H1 (cell line): ENCODE measurements at places on chromosomes 5 and 9. TPM values are rescaled to one million over a fixed set of nuclear protein-coding genes. Genes with fewer than 3 reads are reported as not detected.

The CLTB gene
- 34.9 and 47.7 TPM in 2 replicates for polyA plus RNA-seq

The PKD2L2 gene
- polyA plus RNA-seq: not detected in 2 replicates

The SAXO1 gene
- polyA plus RNA-seq: 0.11 TPM in 2 replicates

The ODF2 gene
- 5.6 and 7.6 TPM in 2 replicates for polyA plus RNA-seq

The RASEF gene
- polyA plus RNA-seq: 1.1 and 1.2 TPM in 2 replicates

The ZDHHC21 gene
- polyA plus RNA-seq: 1.3 and 1.9 TPM in 2 replicates

The PCDHB6 gene
- 0.29 and 0.39 TPM in 2 replicates for polyA plus RNA-seq

The TEX48 gene
- not detected in 2 replicates for polyA plus RNA-seq

The PRUNE2 gene
- polyA plus RNA-seq: 3.2 and 5.5 TPM in 2 replicates

The CCIN gene
- 0.20 and 0.21 TPM in 2 replicates for polyA plus RNA-seq

The CAMK2A gene
- 0.16 and 0.20 TPM in 2 replicates for polyA plus RNA-seq

The ORM2 gene
- polyA plus RNA-seq: 0.66 and 1.3 TPM in 2 replicates

The PRLR gene
- 0.41 and 0.53 TPM in 2 replicates for polyA plus RNA-seq

The NDFIP1 gene
- 8.8 and 10.4 TPM in 2 replicates for polyA plus RNA-seq

The SPAAR gene
- 0.27 and 0.33 TPM in 2 replicates for polyA plus RNA-seq

The ELOVL7 gene
- 2.5 and 3.1 TPM in 2 replicates for polyA plus RNA-seq

The NR5A1 gene
- polyA plus RNA-seq: 0.29 and 0.74 TPM in 2 replicates

The DCTN3 gene
- polyA plus RNA-seq: 37.8 and 39.2 TPM in 2 replicates

The CTXN3 gene
- polyA plus RNA-seq: 0.05 TPM in 1 of 2 replicates, not detected in the other

The CYSRT1 gene
- polyA plus RNA-seq: 6.5 and 7.6 TPM in 2 replicates

The PCDHGA7 gene
- polyA plus RNA-seq: 0.39 and 0.55 TPM in 2 replicates

The ZNF782 gene
- 1.1 and 1.4 TPM in 2 replicates for polyA plus RNA-seq

The RBM27 gene
- polyA plus RNA-seq: 7.9 and 13.1 TPM in 2 replicates

The PCDHGA8 gene
- 0.79 and 1.2 TPM in 2 replicates for polyA plus RNA-seq

The ERP44 gene
- 3.7 and 5.7 TPM in 2 replicates for polyA plus RNA-seq

The RGS14 gene
- polyA plus RNA-seq: 46.1 and 66.5 TPM in 2 replicates

The SHC3 gene
- 1.2 and 1.4 TPM in 2 replicates for polyA plus RNA-seq

The COMMD10 gene
- 7.8 and 16.5 TPM in 2 replicates for polyA plus RNA-seq

The RANBP3L gene
- polyA plus RNA-seq: not detected in 2 replicates

The SPINK9 gene
- polyA plus RNA-seq: not detected in 2 replicates

The PCDHB16 gene
- polyA plus RNA-seq: 1.7 and 2.2 TPM in 2 replicates

The NUTM2G gene
- polyA plus RNA-seq: 0.27 and 0.42 TPM in 2 replicates

The FOXD4L5 gene
- polyA plus RNA-seq: not detected in 2 replicates

The RALGDS gene
- polyA plus RNA-seq: 25.5 and 29.3 TPM in 2 replicates

The LHX3 gene
- 0.02 and 0.03 TPM in 2 replicates for polyA plus RNA-seq

The OR2K2 gene
- polyA plus RNA-seq: not detected in 2 replicates

The SLC45A2 gene
- polyA plus RNA-seq: 0.09 TPM in 1 of 2 replicates, not detected in the other

The ZNF462 gene
- polyA plus RNA-seq: 27.6 and 30.0 TPM in 2 replicates

The SLC12A7 gene
- 23.5 and 37.5 TPM in 2 replicates for polyA plus RNA-seq

The EQTN gene
- polyA plus RNA-seq: 0.23 TPM in 1 of 2 replicates, not detected in the other

The PRRC2B gene
- polyA plus RNA-seq: 37.3 and 55.3 TPM in 2 replicates
